Lower leg skin (tissue), 4 donors: ENCODE measurements at places on chromosomes 5 and 9.
A peak's percentile ranks its signal among the peaks of the same experiment; 100 is the strongest.

GRCh38 chr5:36624277-36624676 lies 17.9 kb downstream of the SLC1A3 start:
- DNase-seq = no peak

- no peak for DNase-seq
Measured at GRCh38 chr5:72951671-72952468, 4.0 kb upstream of the FCHO2 start.

DNA sequence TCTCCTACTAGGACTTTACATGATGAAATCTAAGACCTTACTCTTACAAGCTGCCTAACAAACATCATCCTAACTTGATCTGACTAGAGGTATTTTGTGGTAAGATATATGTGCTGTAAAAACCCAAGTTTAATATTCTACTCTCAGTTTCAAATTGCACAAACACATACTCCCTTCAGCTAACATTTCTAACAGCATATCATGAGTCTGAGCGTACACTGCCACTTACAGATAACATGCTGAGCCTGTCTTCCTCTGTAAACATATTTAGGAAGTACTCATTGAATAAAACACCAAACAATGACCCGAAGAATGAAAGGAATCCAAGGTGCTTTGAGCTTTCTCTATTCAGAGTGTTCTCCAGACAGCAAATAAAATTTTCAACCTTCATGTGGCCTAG lies 7.9 kb upstream of the ESM1 start:
- no peak for DNase-seq

GRCh38 chr9:72937545-72937944 lies 15.3 kb downstream of the ALDH1A1 start:
- no peak for DNase-seq

DNA sequence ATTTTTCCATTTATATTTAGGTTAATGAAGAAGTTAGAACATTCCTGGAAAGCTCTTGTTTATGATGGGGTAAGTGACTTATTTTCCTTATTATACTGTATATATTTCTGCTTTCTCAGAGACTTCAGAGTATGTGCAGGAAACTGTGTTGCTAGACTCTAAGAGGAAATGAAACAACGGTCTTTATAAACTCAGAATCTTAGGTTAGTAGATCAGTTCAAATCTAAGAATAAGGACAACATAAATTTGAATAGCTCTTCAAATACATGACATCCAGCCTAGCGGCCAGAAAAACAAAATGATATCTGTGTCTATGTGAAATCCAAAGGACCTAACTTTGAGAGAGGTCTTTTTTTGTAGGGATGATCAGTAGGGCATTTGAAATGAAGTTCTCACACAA lies 94.3 kb downstream of the PRKACG start:
- no peak for DNase-seq

DNA sequence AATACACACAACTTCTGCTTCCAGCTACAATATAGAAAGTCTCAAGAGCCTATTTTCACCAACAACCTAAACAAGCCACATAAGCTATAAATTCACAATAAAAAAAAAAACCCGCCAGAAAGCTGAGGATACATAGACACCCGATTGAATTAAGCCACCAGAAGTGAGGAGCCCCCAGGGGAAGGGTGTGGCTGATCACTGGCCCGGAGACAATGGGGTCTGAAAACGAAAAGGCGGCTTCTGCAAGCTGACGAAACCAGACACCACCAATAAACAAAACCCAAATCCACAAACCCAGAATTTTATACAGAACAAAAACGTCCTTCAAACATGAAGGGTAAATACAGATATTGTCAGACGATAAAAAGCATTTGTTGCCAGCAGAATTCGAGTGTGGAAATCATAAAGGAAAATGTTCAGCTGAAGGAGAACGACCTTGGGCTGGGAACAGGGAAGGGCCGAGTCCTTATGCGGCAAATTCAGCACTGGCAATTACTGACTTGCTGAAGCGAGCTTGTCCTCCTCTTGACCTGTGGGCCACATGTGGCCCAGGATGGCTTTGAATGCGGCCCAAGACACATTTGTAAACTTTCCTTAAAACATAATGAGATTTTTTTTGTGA lies 39.6 kb upstream of the CEP72 start:
- no peak for DNase-seq

DNA sequence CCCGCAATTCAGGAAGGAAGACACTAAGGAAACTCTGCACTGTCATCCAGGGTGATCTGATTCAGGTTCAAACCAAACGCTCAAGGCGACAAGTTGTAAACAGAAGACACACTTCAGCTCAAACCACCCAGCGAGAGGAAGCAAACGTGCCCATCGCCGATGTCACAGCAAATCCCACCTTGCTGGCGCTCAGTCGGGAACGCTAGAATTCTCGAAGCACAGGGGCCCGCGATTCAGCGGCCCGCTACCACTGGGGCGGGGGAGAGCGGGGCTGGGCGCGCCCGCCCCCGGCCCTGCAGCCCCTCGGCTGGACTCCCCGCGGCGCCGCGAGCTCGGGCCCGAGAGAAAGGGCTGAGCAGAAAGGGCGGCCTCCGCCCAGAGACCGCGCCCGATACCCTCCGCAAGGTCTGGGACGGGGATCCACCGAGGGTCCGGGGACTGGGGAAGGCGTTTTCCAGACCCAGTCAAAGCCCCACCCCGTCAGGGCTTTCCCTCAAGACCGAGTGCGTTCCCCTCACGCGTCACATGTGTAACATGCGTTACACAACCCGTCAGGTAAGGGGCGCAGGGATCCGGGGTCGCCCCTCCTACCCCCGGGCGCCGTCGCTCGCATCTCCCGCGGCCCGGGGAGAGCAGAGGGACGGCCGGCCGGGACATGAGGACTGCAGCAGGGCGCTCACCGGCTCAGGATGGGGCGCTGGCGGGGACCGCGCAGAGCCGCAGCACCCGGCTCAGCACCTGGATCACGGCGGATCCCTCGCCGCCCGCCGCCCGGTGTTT lies 469 bp downstream of the AGTPBP1 start:
- DNase-seq = peak; percentile 28

- peak; percentile 54 for DNase-seq
Measured at GRCh38 chr5:137679195-137679594, 56.7 kb downstream of the KLHL3 start.

- no peak for DNase-seq
Measured at GRCh38 chr5:143592648-143593047, 189.2 kb upstream of the NR3C1 start.
